ENCODE measurements at places on chromosomes 16 and 17.
A peak's percentile ranks its signal among the peaks of the same experiment; 100 is the strongest.

DNA sequence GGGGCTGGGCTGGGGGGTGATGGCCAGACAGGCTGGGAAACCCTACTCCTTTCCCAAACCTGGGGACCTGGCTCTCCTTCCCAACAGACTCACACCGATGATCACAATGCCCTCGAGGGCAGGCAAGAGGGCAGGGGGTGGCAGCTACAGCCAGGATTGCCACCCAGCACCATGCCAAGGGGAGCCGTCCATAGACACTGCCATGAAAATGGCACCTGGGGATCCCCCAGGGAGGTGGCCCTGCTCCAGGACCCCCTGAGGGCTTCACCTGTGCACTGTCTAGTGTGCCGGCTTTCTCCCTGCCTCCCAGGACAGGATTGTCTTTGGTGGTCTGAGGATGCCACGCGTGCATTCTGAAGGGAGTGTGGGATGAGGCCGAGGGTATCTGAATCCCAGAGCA is 24.6 kb downstream of the RPH3AL start:
- no peak for DNase-seq

DNA sequence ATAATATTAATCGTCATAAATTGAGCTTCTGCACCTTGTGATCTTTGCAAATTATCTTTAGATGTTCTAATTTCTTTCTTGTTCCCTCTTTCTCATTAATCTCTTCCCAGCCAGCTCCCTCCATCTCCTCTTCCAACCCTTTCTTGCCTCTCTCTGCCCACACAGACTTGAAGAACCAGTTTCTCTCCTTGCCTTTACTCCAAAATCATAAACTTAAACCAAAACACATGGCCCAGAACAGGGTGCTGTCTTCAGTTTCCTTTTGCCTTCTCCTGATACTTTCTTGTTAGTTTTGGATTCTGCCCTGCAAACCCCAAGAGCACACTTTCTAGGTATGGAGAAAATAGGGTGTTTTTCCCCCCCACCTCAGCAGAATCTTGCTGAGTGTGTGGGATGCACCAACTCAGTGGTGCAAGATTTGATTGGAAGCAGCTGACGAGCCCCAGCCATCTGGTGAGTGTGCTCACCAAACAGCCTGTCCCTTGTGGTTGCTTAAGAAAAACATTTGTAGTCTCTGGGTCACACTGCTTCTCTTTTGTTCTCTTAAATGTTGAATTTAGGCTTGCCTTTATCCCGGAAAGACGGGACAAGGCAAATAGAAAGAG is 175.8 kb upstream of the MAF start:
- DNase-seq: no peak

DNA sequence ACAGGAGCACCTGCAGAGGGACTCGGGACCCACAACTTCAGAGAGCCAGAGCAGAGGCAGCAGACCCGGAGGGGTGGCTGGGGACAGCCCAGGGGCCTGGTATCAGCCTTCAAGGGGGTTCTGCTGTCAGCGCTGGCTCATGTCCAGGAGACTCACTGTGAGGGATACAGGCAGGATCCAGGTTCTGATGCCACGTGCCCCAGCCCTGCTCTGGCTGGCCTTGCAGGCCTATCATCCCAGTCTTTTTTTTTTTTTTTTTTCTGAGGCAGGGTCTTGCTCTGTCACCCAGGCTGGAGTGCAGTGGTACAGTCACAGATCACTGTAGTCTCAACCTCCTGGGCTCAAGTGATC is 9.0 kb upstream of the MTSS2 start:
- DNase-seq: no peak

GRCh38 chr16:13077816-13078215 is 176.4 kb downstream of the SHISA9 start:
- no peak for DNase-seq

DNA sequence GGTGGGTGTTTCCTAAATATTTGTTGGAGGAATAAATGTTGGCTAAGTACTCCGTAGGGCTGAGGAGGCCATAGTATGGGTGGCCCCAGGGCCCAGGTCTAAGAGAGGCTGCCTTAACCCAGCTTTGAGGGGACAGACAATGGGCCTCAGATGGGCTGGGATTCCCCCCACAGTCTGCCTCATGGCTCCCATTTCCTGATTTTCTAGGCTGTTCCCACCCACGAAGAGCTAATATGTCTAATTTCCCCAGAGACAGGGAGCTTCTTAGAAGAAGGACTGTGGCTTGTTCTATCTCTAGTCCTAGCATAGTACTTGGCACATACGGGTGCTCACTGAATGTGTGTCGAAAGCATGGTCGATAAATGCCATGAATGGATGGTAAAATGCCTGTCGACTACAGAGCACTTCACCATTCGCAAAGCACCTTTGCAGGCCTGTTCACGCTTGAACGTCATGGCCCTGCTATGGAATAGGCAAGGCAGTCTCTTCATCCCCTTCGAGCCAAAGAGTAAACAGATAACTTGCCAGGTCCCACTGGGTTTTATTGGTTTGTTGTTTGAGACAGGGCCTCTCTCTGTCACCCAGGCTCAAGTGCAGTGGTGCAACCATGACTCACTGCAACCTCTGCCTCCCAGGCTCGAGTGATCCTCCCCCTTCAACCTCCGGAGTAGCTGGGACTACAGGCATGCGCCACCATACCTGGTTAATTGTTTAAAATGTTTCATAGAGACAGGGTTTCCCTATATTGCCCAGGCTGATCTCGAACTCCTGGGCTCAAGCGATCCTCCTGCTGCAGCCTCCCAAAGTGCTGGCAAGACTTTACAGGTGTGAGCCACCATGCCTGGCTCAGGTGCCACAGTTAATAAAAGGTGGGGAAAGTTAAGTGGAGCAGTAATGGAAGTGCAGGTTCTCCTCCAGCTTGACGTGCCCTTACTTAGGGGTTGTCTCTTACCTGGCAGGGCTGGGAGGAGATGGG is 9.7 kb downstream of the CHAD start:
- DNase-seq: no peak

GRCh38 chr16:78936060-78936459 is 664.5 kb downstream of the MAF start:
- no peak for DNase-seq

GRCh38 chr17:850851-851763 is 69.0 kb downstream of the MRM3 start:
- no peak for DNase-seq

DNA sequence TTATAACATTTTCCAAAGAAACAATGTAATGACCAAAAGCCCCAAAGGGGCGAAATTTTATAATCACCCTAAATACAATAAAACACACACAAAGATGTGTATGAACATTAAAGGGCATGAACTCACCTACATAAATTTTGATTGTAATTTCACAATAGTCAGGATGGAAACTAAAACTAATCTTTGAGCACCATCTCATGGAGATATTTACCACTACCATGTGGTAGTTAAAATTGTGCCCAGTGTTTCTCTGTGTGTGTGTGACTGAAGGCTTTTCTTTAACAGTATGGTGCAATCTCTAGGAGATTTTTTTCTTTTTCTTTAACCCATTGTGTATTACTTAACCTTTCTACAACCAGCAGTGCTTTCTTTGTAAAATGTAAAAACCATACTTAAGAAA is 19.7 kb upstream of the MEIOC start:
- no peak for DNase-seq

DNA sequence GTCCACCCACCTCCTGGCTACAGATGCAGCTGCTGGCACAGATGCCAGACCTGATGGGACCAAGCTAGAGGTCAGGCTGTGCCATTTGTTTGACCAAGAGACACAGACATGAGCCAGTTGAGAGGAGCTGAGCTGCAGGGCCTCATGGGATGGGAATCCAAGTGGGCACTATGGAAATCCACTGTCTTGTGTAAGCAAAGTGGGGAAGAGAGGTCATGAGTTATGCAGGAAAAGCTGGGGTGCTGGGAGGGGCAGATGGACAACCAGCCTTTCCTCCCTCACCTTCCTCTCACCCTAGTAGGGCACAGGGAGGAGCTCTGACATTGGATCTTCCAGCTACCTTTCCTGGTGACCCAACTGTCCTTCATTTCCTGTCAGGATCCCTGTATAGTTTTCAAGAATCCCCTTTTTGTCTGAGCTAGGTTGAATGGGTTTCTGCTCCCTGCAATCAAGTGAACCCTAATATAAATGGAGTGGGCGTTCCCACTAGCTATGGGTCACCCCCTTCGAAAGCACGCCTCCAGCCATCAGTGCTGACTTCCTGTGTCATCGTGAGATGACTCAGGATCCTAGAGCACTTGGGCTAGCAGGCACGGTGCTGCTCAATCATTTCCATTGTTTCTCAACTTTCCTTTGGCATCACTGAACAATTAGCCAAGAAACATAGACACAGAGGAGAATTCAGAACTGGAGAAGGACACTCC is 13.6 kb downstream of the ATPAF2 start:
- DNase-seq: peak; percentile 36

GRCh38 chr16:64830653-64831052 is 291.2 kb downstream of the CDH11 start:
- no peak for DNase-seq

- DNase-seq: no peak
Observed at GRCh38 chr16:80122115-80122514, 418.7 kb upstream of the DYNLRB2 start.

- no peak for DNase-seq
Observed at GRCh38 chr16:16003719-16004313, 54.4 kb downstream of the ABCC1 start.

GRCh38 chr16:79628501-79628975 is 28.0 kb upstream of the MAF start:
- peak; percentile 72 for DNase-seq
